ENCODE measurements at places on chromosomes 7 and 10.

- peak; percentile 55 for DNase-seq
These were observed 28.4 kb upstream of the SMARCD3 start for GRCh38 chr7:151276666-151277590.

DNA sequence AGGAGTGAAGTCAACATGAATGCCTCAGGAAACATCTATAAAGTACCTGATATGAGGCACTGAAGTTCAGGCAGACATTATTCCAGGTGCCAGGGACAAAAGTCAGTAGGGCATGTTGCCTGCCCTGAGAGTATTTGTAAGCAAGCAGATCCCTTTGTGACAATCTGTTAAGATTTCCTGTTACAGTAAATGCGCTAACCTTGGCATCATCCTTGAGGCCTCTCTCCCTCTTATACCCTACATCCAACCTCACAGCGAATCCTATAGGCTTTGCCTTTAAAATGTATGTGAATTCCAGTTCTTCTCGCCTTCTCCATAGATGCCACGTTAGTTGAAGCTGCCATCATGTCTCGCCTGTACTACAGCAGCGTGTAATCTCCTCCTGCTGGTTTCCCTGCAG lies 165.3 kb downstream of the DNAH11 start:
- DNase-seq, result no peak

DNA sequence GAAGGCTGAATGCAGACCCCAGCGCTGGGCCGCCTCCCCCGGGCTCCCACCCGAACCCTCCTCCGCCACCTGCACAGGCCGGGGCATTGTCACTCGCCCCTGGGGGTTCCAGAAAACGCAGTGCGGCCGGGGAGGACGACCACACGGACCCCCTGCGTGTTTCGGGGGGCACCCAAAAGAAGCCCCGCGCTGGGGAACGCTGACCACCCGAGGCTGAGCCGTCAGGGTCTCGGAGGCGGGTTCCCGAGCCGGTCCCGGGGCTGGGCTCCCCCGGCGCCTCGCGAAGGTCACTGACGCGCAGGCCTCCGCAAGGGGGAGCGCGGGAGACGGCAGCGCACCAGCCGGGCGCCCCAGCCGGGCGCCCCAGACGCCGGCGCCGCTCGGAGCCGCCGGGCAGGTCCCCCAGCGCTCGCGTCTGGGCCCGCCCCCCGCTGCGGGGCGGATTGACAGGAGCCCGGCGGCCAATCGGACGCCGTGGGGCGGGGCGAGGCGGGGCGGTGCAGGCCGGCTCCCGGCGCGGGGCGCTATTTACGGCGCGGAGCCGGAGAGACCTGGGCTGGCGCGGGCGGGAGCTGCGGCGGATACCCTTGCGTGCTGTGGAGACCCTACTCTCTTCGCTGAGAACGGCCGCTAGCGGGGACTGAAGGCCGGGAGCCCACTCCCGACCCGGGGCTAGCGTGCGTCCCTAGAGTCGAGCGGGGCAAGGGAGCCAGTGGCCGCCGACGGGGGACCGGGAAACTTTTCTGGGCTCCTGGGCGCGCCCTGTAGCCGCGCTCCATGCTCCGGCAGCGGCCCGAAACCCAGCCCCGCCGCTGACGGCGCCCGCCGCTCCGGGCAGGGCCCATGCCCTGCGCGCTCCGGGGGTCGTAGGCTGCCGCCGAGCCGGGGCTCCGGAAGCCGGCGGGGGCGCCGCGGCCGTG lies at the start of gene BAMBI:
Gene BAMBI (plus strand): TSS at position 554 of the 920 bp plus-strand sequence. CDS start 377 bp downstream, outside the sequence.
- peak; percentile 83 for DNase-seq

DNA sequence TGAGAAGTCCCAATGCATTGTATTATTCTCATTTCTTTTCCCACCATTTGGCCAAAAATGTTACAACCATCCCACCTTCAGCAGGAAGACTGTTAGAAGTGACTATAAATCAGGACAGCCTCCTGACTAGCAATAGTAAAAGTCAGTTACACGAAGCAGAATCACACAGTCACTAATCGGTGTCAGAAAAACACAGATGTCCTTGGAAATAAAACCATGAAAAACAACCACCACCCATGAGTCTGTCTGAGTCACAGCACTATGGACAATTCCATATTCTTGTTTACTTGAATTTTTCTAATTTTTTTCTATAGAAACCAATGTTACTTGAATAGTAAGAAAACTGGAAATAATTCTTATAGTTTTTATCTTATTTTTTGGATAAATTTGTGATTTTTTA lies 81.9 kb upstream of the FRMD4A start:
- DNase-seq, result no peak

DNA sequence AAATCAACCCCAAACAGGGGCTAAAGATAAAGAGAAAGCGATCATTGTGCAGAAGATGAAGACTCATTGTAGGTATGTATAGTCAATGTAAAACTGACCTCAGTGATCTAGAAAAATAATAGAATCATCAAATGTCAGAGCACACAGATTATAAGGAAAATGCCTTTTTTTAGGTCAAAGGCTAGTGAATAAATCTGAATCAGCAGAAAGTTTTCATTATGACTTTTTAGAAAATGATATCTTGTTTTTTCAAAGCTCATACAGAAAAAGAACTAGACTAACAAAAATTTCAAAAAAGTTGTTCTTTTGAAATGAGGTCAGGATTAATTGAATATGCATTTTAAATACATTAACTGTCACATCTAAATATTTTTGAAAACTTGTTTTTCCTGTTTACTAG lies 60.2 kb upstream of the STEAP4 start:
- no peak for DNase-seq

DNA sequence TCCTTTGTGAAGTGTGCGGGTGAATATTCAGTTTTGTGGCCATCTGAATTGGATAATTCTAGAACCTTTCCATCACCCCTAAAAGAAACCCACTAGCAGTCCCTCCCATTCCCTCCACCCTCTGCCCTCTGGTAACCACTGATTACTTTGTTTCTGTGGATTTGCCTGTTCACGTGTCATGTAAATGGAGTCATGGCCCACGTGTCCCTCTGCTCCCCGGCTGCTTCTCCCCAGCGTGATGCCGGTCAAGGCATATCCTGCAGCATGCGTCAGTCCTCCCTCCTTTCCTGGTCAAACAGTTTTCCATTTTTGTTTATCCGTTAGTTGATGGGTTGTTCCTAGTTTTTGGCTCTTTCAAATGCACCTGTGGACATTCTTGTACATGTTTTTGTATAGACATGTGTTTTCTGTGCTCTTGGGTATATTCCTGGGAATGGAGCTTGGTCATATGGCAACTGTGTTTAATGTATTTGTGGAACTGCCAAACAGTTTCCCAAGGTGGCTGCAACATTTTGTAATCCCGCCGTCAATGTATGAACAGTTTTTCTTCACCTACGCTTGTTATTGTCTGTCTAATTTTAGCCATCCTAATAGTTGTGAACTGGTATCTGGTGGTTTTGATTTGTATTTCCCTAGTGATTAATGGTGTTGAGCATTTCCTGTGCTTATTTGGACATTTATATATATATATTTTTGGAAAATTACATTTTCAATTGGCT lies 22.4 kb downstream of the PPP2R2D start:
- DNase-seq, result no peak

DNA sequence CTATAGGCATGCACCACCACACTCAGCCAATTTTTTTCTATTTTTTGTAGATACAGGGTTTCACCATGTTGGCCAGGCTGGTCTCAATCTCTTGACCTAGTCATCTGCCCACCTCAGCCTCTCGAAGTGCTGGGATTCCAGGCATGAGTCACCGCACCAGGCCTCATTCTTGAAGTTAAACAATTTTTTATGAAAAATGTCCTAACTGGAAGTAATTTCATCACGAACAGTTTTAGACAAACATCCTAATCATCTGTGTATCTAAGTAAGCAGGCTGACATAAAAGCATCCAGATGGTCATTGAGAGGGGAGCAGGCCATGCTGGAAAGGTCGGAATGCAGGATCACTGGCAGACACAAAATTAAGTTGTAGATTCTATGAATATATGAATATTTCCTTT lies 269.1 kb downstream of the ZMYND11 start:
- DNase-seq, result no peak

- no peak for DNase-seq
These were observed 3.6 kb upstream of the RARRES2 start for GRCh38 chr7:150345012-150345411.

- no peak for DNase-seq
These were observed 139.4 kb downstream of the TACC2 start for GRCh38 chr10:122128357-122128756.

DNA sequence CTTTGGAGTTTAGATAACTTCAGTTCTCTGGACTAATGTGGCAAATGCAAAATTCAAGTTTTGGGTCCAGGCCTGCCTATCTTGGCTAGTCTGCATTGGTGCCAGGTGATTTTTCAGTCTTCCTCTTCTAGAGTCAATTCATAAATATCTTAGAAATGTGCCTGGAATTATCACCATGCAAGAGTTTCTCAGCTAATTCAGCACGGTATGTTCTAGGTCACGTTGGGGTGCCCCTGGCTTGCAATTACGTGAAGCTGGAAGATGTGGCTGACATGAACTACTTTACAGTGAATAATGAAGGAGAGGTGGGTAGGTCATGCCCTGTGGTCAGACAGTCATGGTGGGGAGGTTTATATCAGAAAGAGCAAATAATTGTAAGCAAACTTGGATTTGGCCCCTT lies 25.0 kb downstream of the ZDHHC6 start:
- DNase-seq, result no peak

GRCh38 chr10:12394241-12395033 lies 45.1 kb downstream of the CAMK1D start:
- no peak for DNase-seq

DNA sequence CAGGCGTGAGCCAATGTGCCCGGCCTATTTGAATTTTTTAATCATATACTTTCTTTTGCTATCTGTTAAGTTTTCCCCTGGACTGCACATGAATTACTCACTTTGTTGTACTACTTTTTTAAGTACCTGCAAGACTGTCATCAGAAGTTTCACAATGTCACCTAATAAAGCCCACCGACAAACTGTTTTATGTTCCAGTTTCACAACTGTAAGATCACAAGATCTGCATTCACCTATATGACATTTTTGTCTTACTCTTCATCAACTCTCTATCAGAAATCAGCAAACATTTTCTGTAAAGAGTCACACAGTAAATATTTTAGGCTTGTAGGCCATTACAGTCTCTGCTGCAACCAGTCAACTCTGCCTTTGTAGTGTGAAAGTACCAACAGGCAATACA lies 88.5 kb downstream of the ZNF33B start:
- no peak for DNase-seq

DNA sequence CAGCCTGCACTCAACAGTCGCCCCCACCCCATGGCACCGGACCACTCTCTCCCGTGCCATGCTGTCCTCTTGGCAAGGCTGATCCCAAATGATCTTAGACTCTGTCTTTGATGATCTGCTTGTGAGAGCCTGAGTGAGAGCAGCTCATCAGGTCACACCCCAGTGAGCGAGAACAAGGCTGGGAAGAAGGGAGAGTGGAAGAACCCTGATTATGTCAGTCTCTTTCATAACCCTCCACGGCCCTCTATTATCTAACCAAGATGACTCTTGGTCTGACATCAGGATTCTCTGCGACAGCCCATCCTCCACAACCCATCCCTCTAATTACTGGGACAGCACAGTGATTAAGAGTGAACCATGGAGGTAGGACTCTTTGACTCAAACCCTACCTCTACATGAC lies 53.1 kb upstream of the C7orf33 start:
- DNase-seq, result no peak

GRCh38 chr10:106560925-106561640 lies 603.4 kb downstream of the SORCS1 start:
- no peak for DNase-seq

- DNase-seq, result no peak
These were observed 24.3 kb upstream of the LARP4B start for GRCh38 chr10:955820-956217.

- no peak for DNase-seq
These were observed 304.3 kb upstream of the ZMIZ1 start for GRCh38 chr10:78764436-78764835.

- no peak for DNase-seq
These were observed 549.9 kb upstream of the FOXK1 start for GRCh38 chr7:4132221-4132620.

GRCh38 chr10:113162960-113163359 lies 212.9 kb downstream of the TCF7L2 start:
- DNase-seq, result no peak

GRCh38 chr7:26500749-26501352 lies 209.2 kb downstream of the SNX10 start:
- peak; percentile 33 for DNase-seq

DNA sequence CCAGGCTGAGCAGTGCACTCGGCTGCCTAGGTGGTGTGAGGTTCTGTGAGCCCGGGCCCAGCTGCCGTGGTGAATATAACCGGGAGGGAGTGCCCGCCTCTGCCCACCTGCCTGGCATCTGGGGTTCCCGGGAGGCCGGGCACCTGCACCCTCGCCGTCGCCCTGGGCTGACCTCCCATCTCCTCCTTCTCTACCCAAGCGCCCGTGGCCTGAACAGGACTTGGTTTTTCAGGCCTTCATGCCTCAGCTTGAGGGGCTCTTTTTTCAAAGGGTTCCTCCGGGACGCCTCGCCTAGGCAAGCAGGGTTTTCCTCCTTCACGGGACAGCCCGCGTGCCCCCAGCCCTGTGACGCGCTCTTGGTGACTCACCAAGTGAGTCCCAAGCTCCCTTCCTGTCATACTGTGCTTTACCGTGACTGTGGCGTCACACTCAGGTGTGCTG lies 9.9 kb downstream of the INPP5A start:
- DNase-seq, result peak; percentile 13

- DNase-seq, result no peak
These were observed 569.9 kb downstream of the ANKRD7 start for GRCh38 chr7:118794419-118794818.

DNA sequence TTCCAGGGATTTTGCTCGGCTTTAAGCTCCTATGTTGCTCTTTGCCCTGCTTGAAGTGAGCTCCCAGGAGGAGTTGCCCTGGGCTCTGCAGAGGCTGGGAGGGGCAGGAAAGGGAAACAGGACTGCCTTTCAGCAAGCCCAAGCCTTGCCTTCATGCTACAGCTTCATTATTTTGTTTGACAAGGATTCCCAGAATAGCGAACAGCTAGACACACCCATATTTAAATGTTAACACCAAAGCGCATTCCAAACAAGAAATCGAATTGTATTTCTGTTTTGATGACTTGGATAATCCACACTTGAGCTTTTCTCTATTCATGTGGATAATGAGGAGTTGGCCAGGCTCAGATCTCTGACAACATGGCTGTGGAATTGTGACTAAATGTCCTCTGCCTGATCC lies 6.3 kb downstream of the KIAA1217 start:
- DNase-seq, result no peak

DNA sequence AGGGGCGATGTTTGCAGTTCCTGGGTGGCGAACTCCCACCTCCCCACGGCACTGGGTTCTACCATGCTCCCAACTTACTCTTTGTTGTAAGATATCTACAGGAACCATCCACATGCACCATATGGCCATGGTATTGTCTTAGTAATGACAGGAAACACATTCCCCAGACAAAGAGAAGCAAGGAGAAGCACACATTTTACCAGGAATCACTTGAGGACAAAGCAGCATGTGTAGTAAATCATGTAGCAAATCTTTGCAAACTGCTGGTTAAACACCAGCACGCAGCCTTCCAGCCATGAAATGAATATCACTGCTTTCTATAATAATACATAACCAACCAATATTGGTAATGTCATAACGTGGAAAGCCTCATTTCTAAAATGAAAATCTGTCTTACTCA lies 101.2 kb downstream of the NRP1 start:
- DNase-seq, result no peak

Measured in CD4-positive, CD25-positive, alpha-beta regulatory T cell (primary cell).